Stimulated activated CD4-positive, alpha-beta T cell treated with anti-CD3 and anti-CD28 coated beads, Interleukin-12 subunit alpha, Interleukin-12 subunit beta, amount 100 ng/mL, for 4 hours (primary cell): ENCODE measurements at places on chromosomes 6 and 20.
A peak's percentile ranks its signal among the peaks of the same experiment; 100 is the strongest.

GRCh38 chr6:147787417-147787816 lies 278.9 kb downstream of the SAMD5 start:
- no peak for DNase-seq

GRCh38 chr6:144410059-144410458 lies 124.9 kb downstream of the UTRN start:
- no peak for DNase-seq

DNA sequence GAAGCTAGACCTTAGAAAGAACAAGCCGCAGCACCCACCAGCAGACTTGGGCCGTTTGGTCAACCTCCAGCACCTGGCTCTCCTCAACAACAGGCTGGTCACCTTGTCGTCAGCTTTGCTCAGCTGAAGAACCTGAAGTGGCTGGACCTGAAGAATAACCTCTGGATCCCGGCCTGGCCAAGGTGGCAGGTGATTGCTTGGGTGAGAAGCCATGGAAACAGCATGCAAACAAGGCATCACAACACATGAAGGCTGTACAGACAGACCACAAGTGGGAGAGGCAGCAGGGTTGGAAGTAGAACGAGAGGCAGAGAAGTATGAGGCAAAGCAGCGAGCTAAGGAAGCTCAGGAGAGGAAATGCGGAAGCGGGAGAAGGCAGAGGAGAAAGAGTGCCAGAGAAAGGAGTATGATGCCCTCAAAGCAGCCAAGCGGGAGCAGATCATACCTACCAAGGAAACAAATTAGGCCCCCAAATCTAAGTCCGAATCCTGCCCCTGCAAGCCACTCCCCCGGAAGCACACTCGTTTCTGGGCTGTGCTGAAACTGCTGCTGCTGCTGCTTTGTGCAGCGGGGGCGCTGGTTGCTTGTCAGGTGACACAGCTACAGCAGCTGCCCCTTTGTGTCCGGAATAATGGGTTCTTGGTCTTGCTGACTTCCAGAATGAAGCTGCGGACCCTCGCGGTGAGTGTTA lies 121.6 kb upstream of the LGSN start:
- no peak for DNase-seq

- no peak for DNase-seq
Measured at GRCh38 chr6:143555071-143555492, 43.6 kb upstream of the FUCA2 start.

DNA sequence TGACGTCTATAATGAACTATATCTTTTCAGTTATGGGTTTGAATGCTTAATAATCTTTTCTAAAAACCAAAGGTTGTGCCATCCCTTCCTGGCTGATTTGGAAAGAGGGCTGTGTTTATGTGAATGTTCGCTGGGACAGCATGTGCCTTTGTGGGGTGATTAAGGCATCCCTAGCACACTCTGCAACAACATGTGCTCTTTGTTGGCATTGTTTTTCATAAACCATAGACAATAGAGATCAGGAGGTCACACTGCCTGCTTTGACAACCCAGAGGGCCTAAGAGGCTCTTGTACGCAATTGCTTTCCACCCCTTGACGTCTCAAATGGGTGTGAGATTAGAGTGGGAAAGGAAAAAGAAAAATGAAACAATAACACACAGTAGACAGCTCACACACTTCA lies 116.0 kb downstream of the LRRC1 start:
- DNase-seq, result no peak

- DNase-seq, result no peak
Measured at GRCh38 chr6:119280668-119281067, 68.9 kb downstream of the MAN1A1 start.

DNA sequence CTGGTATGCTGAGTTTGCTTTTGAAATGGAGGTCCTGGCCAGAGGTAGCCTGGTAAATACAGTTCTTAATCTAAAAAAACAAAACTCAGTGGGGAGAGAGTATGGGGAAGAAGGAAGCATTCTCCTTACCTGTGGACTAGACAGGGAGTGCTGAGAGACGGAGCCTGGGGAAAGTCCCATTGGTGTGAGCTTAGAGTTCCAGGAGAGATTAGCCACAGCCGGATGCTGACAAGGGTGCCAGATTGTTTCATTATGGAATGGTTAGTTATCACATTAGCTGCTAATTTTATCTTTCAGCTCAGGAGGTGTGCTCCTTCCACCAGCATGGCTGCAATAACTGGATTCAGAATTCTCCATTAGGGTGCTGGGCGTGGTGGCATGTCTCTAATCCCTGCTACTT lies 75.9 kb downstream of the RREB1 start:
- no peak for DNase-seq

DNA sequence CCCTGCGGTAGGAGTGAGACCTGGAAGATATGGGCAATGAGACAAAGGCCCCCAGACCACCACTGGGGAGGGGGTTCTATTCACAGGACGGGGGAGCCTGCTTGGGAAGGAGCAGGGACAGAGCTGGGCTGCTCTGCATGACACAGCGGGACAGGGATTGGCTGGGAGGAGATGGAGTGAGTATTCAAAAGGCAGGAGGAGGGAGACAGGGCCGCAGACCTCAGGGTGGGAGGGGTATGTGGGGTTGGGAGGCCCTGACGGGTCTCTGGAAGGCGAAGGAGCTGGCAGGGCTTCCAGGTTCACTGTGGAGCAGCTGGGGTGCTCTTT lies 60.8 kb upstream of the RPS6KA2 start:
- DNase-seq, result no peak

DNA sequence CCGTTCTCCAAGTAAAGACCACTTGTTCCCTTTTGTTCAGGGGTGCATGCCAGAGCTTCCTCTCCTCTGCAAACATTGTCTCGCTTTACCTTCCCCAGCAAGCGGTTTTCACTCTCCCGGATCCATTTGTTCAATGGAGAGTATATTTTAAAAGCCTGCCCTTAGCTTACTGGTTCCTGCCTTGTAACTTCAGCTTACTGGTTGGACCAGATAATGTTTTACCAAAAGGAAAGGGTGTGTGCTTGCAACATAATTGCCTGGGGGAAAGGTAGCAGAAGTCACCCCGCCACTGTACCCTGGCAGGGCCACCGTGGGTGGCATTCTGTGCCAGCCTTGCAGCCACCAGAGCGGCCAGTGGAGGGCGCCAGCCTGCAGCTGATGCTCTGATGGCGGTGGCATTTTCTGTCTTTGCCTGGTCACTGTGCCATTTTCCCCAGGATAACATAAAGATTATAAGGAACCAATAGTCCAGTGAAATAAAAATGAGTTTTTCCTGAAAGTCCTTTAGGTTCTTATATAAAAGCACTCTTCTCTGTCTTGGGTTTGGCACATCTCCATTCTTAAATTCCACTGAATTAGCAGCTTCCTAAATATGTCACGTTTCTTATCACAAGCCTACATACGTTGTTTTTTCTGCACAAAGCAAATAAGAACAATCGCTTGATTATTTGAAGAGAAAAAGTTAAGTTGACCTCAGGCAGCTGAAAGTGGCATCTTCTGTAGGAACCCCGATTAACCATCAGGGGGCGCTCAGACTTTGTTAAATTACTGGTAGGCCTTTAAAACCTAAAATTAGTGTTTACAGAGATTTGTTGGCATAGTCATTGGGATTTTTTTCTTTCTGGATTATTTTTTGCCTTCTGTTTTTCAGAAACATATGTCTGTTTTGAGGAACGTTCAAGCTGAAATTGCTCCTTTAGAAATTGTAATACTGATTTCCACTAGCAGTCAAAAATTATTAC lies 67.4 kb upstream of the XRN2 start:
- DNase-seq, result peak; percentile 57

GRCh38 chr6:73932866-73933265 lies 236.9 kb downstream of the CD109 start:
- DNase-seq, result no peak

DNA sequence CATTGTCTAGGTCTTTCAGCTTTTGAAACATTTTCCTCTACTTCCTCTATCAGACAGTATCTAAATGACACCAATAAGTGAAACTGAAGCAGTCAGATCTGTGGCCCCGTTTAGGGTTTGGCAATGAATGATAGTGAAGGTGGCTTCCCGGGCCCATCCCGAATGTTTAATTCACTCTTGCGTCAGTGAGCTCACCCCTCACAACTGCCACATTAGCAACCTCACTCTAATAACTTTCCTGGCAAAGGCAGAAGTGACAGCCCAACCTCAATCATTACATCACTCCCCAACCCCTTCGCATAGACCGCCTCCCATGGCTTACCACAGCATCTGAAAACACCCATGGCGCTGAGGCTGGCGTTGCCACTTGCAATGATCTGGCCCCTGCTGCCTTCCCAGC lies 92.4 kb upstream of the CD83 start:
- no peak for DNase-seq

DNA sequence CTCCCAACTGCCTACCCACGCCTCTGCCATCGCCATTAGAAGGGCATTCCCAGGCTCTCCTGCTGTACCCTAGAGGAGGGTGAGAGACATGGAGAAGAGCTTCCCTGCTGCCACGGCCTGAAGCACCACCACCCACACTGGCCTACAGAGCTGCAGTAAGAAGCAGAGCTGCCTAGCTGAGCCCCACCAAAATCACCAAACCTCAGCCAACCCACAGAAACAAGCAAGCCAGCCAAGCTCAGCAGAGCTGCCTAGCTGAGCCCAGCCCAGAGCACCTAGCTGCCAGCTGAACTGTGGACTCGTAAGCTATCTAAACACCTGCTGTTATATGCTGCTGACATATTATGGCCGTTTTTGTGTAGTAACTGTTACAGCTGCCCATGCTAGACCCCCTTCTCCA lies 149.2 kb downstream of the PCSK2 start:
- no peak for DNase-seq

DNA sequence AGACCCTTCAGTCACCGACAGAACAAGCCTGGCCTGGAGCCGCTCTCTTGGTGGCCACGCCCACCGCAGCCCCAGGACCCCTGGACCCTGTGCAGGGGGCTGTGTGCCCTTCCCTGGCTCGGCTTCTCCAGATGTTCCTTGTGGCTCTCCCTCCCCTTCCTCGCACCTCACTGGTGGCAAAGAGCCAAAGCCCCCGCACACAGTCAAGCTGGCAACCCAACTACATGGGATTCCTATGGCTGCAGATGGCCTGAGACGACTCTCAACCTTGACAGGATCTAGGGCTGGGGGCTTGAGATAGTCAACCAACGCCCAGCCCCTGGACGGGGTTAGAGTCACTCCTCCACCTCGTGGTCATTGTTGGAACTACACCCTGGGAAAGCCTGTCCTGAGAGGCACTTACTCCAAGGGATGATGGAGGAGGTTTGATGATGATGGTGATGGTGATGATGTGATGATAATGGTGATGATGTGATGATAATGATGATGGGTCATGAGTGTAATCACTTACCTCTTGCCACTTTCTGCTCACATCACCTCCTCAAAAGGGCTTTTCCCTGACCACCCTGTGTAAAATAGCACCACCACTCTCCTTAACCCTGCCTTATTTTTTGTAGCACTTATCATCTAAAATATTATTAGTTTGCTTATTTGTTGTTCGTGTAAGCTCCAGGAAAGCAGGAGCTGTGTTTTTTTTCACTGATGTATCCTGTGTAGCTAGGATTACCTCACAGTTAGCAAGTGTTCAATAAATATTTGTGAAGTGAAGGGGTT lies 278.4 kb downstream of the LRFN2 start:
- peak; percentile 53 for DNase-seq
